ENCODE measurements at places on chromosomes 16 and 17. TPM values are rescaled to one million over a fixed set of nuclear protein-coding genes. Genes with fewer than 3 reads are reported as not detected.

- no peak for DNase-seq
Measured at GRCh38 chr17:75428543-75429469, 23.3 kb upstream of the GRB2 start.

The BICDL2 gene
- 75.5 TPM for total RNA-seq

- DNase-seq = no peak
Measured at GRCh38 chr17:30790279-30790678, 34.2 kb downstream of the CRLF3 start.

DNA sequence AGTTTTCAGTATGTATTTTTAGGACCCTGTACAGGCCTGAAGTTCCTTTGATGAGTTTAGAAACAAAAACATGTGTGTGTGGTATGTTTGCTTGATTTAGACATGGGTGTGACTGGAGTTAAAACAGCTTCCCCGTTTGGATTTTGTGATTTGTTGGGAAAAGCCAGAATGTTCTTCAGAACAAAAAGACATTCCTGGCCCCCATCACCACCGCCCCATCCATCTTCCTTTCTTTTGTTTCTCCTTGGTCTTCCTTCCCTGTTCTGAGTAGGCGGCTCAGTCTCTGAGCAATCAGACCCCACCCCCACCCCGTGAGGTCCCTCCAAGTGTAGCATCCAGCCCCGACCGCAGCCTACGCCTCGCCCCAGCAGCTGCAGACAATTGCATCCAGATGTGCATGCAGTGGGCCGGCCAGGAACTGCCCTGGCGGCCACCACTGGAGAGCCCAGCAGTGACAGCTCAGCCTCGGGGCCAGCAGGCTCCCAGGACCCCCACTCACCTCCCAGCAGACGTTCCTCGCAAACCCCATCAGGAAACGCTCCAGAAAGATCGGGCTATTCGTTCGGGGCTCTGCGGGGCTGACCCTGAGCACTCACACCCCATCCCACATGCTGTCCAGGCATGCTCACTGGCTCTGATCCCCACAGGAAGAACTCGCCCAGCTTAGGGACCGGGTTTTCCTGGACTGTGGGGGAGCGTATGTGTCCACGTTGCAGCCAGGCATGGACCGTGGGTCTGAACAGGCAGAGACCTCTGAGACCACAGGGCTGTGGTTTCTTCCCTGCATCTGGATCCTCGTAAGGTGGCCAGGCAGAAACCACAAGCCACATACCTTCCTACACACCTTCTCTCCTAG, 99.8 kb upstream of the CDH5 start:
- DNase-seq = peak; percentile 61

- no peak for DNase-seq
Measured at GRCh38 chr16:78988361-78988969, 612.1 kb downstream of the MAF start.

GRCh38 chr17:40487371-40488020, 13.9 kb downstream of the TNS4 start:
- no peak for DNase-seq

DNA sequence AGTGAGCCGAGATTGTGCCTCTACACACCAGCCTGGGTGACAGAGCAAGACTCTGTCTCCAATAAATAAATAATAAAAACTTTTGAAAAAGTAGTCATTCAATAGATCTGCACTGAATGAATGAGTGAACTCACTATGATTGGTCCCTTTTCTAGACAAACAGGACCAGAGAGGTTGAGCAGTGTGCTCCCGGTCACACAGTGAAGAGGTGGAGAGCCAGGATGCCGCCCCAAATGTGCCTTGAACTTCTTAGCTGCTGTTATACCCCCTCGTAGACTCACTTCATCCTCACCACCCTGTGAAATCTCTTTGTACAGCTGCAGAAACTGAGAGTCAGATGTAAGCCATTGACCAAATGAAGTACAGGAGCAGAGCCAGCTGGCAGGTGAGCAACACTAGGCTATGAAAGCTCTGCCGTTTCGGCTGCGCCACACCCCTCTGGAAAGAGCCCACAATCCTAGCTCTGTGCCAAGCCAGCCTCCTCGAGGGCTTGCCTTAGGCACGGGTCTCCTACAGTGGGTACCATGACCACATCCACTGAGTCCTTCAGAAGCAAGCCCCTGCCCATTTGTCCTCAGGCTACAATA, 7.8 kb upstream of the KIAA0513 start:
- peak; percentile 77 for DNase-seq

GRCh38 chr16:65377195-65377594, 255.3 kb upstream of the CDH11 start:
- DNase-seq = no peak

The CRYBA1 gene
- not detected for total RNA-seq

GRCh38 chr17:1533661-1534325, 17.4 kb upstream of the INPP5K start:
- no peak for DNase-seq

- no peak for DNase-seq
Measured at GRCh38 chr17:37541880-37542660, 52.4 kb downstream of the DUSP14 start.

The CACNG4 gene
- total RNA-seq = 0.26 TPM

GRCh38 chr17:57868910-57869616, 19.2 kb upstream of the MRPS23 start:
- DNase-seq = no peak

DNA sequence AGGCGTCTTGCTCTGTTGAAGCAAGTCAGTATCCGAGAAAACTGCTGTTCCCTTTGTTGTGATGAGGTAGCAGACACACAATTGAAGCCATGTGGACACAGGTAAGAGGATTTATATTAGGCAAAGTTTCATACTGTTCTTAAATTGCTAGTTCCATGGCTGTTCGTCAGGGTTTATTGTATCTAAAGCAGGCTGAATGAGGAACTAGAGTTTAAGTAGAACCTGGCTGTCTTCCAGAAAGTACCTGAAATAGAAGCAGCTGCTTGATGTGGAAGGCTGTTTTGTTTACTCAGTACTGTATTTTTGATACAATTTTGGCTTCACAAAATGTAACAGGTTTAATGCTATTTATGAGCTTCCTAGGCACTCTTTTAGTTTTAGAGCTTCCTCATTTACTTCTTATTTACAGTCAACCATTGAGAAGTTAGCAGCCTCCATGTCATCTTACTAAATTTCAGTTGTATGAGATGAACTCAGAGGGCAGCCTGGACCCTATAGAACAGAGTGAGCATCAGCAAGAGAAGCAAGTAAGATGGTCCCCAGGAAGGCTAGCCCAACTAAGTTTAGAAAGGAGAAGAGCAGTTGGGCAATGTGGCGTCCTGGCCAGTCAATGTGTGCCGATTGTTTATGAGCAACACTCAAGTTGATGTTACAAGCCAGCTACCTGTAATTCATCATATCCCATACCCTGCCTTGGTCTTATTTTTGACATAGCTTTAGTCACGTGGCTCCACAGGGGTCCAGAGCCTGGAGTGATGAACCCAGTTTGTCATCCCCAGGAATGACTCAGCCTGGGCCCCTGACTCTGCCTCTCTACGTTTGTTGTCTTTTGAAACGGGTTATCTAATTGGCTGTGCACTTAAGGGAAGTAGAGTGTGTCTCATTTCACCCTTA, 9.7 kb upstream of the ARL2BP start:
- no peak for DNase-seq

The HNF1B gene
- total RNA-seq = 21.1 TPM

GRCh38 chr17:39099663-39100286, 51.7 kb downstream of the PLXDC1 start:
- no peak for DNase-seq

DNA sequence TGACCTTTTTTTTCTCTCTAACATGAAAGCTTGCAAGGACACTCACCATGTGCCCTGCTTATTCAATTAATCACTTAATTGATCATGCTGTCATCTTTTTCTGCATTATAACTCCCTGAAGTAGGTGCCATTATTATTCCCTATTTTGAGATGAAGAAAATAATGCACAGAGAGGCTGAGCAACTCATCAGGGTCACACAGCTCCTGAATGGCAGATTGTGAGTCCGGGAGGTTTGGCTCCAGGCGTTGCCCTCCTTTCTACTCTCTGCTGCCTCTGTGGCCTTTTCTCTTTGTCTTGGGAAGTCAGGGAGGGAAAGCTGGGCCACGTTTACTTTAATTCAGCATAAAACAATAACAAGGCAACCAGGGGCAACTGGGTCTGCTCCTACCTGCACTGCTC, 17.2 kb upstream of the N4BP1 start:
- no peak for DNase-seq

DNA sequence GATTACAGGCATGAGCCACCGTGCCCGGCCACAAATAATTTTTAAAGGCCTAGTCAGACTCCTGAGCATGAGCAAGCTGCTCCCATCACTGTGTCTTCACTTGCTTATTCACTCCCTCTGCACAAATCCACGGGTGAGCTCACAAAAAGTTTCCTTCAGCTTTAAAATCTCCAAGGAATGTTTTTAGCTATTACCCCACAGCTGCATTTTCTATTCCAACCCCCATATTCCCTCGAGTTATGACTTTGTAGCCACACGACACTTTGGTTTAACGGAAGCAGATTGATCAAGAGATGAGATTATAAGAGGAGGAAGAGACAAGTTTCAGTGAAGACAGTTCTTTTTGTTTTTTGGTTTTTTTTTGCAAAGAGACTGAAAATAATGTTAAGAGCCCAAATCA, 49.1 kb upstream of the SLC25A19 start:
- DNase-seq = no peak

The HS3ST2 gene
- total RNA-seq = 1.6 TPM

GRCh38 chr17:4420692-4421131, 13.0 kb upstream of the SPNS3 start:
- DNase-seq = peak; percentile 71

- DNase-seq = no peak
Measured at GRCh38 chr16:86217891-86218270, 292.4 kb upstream of the FOXF1 start.

DNA sequence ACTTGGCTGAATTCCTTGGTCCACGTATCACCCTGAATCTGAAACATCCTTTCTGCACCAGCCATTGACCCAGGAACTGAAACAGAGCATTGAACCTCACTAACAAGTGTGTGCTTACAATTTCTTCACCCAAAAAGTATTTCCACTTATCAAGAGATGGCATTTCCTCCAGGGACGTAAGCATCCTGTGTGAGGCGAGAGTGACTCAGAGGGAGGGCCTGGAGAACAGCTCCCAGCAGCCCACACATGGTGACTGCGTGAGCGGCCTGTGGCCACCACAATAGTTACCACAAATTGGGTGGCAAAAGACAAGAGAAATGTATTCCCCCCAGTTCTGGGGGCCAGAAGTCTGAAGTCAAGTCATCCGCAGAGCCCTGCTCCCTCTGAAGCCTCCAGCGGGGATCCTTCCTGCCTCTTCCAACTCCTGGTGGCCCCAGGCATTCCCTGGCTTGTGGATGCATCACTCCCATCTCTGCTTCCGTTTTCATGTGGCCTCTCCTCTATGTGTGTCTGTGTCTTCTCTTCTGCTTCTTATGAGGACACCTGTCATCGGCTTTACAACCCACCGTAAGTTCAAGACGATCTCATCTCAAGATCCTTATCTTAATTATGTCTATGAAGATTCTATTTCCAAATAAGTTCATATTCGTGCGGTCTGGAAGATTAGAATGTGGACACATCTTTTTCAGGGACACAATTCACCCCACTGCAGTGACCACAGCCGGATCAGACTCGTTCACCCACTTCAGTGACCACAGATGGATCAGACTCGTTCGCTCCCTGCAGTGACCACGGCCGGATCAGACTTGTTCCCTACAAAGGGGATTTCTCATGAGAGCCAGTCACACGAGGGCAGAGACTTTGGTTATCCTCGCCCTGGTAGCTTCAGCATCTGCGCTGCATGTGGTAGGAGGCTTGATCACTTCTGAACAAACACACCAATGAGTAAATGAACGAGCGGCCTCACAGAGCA, 122.6 kb upstream of the FOXF1 start:
- DNase-seq = no peak

- DNase-seq = no peak
Measured at GRCh38 chr16:19210968-19211367, 42.9 kb downstream of the SYT17 start.

GRCh38 chr16:4746215-4746614, 11.9 kb downstream of the DNAAF8 start:
- no peak for DNase-seq

GRCh38 chr17:3276126-3276525, 22.0 kb downstream of the OR3A1 start:
- DNase-seq = no peak

DNA sequence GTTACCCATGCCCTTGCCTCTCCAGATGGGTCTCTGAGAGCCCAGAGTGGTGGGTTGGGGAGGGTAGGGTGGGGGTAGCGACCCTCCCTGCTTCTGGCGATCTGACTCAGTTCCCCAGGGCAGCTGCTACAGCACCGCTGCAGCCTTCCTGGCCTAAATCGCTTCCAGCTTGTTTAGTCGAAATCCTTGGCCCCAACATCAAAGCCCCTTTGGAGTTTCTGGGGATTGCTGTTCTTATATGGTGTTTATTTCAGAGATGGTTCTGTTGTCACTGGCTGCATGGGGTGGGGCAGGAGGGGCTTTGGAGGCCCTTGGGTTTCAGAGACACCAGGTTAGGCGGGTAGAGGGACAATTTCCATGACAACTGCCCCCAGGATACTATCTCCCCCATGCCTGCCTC, 35.9 kb downstream of the FZD2 start:
- DNase-seq = no peak

DNA sequence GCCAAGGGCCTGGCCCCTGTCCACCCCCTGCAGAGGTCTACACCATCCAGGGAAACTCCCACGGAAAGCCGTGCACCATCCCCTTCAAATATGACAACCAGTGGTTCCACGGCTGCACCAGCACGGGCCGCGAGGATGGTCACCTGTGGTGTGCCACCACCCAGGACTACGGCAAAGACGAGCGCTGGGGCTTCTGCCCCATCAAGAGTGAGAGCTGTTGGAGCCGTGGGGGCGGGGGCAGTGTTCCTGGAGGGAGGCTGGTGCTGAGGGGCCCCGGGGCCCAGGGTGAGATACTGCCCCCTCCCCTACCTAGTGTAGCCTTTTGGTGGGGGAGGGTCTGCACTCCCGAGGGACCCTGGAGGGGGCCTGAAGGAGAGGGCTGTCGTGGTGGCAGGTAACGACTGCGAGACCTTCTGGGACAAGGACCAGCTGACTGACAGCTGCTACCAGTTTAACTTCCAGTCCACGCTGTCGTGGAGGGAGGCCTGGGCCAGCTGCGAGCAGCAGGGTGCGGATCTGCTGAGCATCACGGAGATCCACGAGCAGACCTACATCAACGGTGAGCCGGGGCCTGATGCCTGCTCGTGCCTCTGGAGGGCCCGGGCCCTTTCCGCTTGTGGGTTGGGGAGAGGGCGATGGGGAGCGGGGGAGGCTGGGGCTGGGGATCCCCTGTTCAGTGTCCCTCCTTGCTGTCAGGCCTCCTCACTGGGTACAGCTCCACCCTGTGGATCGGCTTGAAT, 38.8 kb downstream of the MRC2 start:
- no peak for DNase-seq

- peak; percentile 55 for DNase-seq
Measured at GRCh38 chr17:13437966-13438779, 163.6 kb downstream of the HS3ST3A1 start.

The SKAP1 gene
- 3.2 TPM for total RNA-seq

GRCh38 chr17:70123193-70123592, 46.1 kb upstream of the KCNJ2 start:
- DNase-seq = no peak

The GAS7 gene
- 6.4 TPM for total RNA-seq

DNA sequence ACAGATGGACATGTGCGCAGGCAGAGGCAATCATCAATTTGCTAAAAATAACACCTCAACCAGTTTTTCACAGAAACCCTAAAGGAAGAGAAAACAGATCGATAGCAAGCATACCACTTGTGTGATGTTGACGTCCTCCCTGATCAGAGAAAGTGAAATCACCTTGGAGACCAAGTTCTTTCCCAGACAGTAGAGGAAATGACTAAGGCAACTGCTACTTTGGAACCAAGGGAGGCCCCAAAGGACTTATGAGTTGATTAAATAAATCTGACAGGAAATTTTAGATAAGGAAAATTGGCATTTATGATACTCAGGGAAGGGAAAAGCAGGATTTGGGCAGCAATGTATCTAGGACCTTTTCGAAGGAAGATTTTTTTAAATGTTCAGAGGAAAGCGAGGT, 267.1 kb upstream of the ASIC2 start:
- DNase-seq = no peak

Data from mucosa of descending colon (tissue), 3 donors.